ENCODE measurements at places on chromosomes 5 and 9. TPM values are rescaled to one million over a fixed set of nuclear protein-coding genes. Genes with fewer than 3 reads are reported as not detected.

Gene MYOT
- total RNA-seq, result not detected

- no peaks in the 10 kb centered on the region for H3K4me1 ChIP-seq
- H3K27me3 ChIP-seq, result no peaks in the 10 kb centered on the region
- no peak overlapping the region for H3K4me3 ChIP-seq
- H3K36me3 ChIP-seq, result no peaks in the 10 kb centered on the region
- DNase-seq, result no peak
Observed at GRCh38 chr9:1198085-1198484, 147.9 kb downstream of the DMRT2 start.

DNA sequence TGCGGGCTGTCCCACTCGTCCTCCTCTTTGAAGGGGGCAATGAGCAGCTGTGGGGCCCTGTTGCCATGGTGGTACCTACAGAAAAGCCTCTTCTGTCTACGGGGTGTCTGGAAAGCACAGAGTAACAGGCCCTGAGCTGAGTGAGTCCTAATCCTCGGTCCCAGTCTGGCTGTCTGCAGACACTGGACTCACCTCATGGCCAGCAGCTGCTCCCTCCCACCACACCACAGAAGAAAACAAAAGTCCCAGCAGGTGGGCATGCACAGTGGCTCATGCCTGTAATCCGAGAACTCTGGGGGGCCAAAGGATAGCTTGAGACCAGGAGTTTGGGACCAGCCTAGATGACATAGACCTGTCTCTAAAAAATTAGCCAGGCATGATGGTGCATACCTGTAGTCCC is 19.9 kb downstream of the P4HA2 start:
- H3K4me1 ChIP-seq, result peaks cover 12% of the 10 kb centered on the region
- H3K4me3 ChIP-seq, result no peak overlapping the region
- DNase-seq, result no peak

DNA sequence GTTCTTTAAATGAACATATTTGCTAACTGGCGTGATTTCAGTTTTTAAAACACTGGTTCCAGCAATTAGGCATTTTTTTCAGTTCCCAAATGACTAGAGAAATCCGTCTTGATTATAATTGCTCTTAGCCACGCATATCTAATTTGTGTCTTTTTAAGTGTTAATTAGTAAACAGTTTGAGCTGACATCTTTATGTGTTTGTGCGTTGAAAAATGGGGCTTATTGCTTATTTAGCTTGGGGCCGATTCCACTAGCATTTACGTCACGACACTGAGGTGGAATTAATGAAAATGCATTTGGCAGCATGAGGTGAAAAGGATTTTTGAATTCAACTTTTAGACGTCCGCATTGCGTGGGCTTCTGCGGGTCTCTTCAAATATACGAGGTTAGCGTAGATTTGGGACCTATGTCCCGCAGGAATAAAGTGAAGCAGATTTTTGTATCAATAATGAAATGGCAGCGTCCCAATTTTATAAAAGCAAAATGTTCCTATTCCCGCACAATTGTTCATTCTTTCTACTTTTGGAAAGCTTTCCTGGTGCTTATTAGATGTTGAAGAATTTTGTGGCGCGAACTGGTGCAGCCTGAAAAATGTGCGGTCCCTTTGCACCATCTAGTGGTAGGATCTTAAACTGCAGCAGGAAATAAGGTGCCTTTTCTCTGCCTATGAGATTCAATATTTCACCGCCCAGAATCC is 122.7 kb upstream of the LMX1B start:
- no peak overlapping the region for H3K4me3 ChIP-seq
- peaks cover 4% of the 10 kb centered on the region for H3K4me1 ChIP-seq
- no peaks in the 10 kb centered on the region for H3K36me3 ChIP-seq

DNA sequence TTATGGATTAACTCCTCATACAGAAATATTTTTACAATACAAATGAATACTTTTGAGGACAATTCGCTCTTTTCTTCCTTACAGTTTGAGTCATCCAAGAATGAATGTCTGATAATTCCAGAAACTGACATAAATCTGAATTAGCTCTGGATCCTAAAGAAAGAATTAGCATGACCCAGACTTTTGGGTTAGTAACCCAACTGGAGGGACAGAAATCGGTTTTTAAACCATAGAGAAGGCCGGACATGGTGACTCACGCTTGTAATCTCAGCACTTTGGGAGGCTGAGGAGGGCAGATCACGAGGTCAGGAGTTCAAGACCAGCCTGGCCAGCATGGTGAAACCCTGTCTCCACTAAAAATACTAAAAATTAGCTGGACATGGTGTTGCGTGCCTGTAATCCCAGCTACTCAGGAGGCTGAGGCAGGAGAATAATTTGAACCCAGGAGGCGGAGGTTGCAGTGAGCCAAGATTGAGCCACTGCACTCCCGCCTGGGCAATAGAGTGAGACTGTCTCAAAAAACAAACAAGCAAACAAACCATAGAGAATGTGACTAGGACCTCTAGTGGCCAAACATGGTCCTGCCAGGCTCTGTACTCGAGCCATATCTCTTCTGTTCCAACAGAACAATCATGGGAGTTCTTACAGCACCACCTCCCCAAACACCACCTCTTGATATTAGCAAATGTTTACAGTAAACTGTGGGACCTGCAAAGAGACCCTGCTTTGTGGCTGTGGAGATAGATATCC is 44.8 kb downstream of the LURAP1L start:
- peaks cover 8% of the 10 kb centered on the region for H3K36me3 ChIP-seq
- H3K4me1 ChIP-seq, result peaks cover 69% of the 10 kb centered on the region
- H3K27ac ChIP-seq, result peak overlapping the region; percentile 98
- H3K27me3 ChIP-seq, result no peaks in the 10 kb centered on the region
- H3K4me3 ChIP-seq, result no peak overlapping the region

Gene ZNF883
- total RNA-seq, result 7.2 TPM

Measured in osteoblast (primary cell).